LHCN-M2 (cell line): ENCODE measurements at places on chromosomes 1 and 21. TPM values are rescaled to one million over a fixed set of nuclear protein-coding genes. Genes with fewer than 3 reads are reported as not detected.

- no peak for DNase-seq
These were observed 1906.2 kb downstream of the NCAM2 start for GRCh38 chr21:22904385-22904784.

DNA sequence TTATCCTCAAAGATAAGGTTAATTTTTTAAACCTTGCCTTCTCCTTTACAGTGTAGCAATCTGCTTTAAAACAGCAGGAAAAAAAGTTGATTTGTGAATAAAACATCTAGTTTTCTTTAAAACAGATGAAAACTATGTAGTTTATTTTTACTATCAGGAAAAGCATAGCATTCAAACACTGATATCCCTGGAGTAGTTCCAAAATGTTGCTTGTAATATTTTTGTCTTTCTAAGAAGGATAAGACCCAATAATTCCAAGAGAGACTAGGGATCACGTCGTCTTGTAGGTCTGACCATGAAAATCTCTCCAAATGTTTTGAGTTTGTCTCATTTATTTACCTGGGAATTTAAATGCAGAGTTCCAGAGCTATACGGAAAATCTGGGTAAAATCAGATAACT lies 204.0 kb downstream of the NTNG1 start:
- DNase-seq: no peak

TMEM54 gene
- 48.5 and 60.5 TPM in 2 replicates for total RNA-seq

DNA sequence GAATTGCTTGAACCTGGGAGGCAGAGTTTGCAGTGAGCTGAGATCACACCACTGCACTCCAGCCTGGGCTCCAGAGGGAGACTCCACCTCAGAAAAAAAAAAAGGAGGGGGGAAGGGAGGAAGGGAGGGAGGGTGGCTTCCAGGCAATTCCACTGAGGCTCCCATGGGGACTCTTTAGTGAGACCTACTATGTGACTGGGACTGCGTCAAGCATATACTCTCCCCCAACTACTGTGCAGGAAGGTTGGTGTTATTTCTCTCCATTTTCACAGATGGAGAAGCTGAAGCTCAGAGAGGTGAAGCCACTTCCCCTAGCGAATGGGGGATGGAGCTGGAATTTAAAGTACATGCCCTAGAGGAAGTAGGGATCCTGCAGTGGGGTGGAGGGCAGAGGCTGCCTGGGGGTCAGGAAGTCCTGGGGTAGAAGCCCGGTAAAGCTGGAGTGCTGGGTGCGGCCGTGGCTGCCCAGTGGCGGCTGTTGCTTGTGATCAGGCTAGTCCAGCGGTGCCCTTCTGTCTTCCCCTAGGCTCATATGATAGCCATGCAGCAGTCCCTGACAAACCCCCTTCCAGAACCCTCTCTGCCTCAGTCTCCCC lies 40.3 kb downstream of the RAP1GAP start:
- no peak for DNase-seq

GRCh38 chr1:232529747-232530146 lies 100.2 kb downstream of the SIPA1L2 start:
- DNase-seq: no peak

DNA sequence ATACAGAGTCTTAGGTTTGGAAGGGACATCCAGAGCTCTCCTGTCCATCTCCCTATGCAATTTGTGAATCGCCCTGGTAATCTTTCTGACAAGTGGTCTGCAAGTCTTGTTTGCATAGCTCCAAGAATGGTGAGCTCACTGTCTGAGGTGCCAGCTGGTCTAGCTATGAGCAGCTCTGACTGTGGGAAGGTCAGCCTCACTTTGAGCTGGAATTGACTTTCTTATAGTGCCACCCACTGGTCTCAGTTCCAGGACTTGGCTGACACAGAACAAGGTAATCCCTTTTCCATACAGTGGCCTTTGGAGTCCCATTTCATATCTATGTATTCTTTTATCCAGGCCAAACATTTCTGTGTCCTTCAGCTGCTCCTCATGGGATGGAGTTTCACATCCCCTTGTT lies 95.6 kb upstream of the C8B start:
- DNase-seq: no peak

GRCh38 chr1:41381692-41382479 lies 20.7 kb downstream of the FOXO6 start:
- no peak for DNase-seq
